ENCODE measurements at places on chromosomes 5 and 9. TPM values are rescaled to one million over a fixed set of nuclear protein-coding genes. Genes with fewer than 3 reads are reported as not detected.

The TRIM36 gene
- total RNA-seq = 69.1 TPM

The CARD9 gene
- 2.9 TPM for total RNA-seq

- H3K4me1 ChIP-seq = no peaks in the 10 kb centered on the region
- H3K27me3 ChIP-seq = no peaks in the 10 kb centered on the region
- no peak for DNase-seq
- no peak overlapping the region for H3K27ac ChIP-seq
- no peaks in the 10 kb centered on the region for H3K36me3 ChIP-seq
Observed at GRCh38 chr9:72635197-72635596, 113.8 kb downstream of the TMC1 start.

GRCh38 chr9:93110311-93110855, 14.4 kb downstream of the CARD19 start:
- H3K27ac ChIP-seq = no peak overlapping the region
- no peaks in the 10 kb centered on the region for H3K27me3 ChIP-seq
- H3K4me1 ChIP-seq = no peaks in the 10 kb centered on the region
- no peak overlapping the region for H3K4me3 ChIP-seq
- H3K36me3 ChIP-seq = no peaks in the 10 kb centered on the region
- DNase-seq = no peak

The MYORG gene
- total RNA-seq = 113 TPM

DNA sequence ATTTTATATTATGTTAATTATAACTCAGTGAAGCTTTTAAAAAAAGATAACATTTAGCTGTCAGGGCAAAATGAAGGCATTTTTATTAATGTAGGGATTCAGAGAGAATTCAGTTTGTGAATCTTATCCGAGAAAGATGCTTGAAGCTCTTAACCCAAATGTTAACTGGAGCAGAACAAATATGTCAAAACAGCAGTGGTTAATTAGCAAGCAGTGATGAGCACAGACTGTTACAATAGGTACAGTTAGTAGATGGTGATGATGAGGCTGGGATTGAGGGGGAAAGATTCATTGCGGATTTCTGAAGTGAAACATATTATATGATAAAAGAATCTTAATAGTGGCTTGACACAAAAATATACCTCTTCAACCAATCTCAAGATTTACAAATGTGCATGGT, 356.7 kb downstream of the DIRAS2 start:
- H3K27me3 ChIP-seq = no peaks in the 10 kb centered on the region
- H3K4me3 ChIP-seq = no peak overlapping the region
- no peak for DNase-seq

- H3K27ac ChIP-seq = no peak overlapping the region
- H3K4me1 ChIP-seq = no peaks in the 10 kb centered on the region
Observed at GRCh38 chr9:114290561-114290986, 32.3 kb upstream of the ORM1 start.

The FBXW5 gene
- 486 TPM for total RNA-seq

GRCh38 chr5:160492565-160492964, 70.9 kb downstream of the PTTG1 start:
- DNase-seq = no peak
- no peaks in the 10 kb centered on the region for H3K4me1 ChIP-seq
- no peak overlapping the region for H3K4me3 ChIP-seq
- H3K27ac ChIP-seq = no peak overlapping the region
- H3K27me3 ChIP-seq = no peaks in the 10 kb centered on the region

The C9 gene
- total RNA-seq = not detected

DNA sequence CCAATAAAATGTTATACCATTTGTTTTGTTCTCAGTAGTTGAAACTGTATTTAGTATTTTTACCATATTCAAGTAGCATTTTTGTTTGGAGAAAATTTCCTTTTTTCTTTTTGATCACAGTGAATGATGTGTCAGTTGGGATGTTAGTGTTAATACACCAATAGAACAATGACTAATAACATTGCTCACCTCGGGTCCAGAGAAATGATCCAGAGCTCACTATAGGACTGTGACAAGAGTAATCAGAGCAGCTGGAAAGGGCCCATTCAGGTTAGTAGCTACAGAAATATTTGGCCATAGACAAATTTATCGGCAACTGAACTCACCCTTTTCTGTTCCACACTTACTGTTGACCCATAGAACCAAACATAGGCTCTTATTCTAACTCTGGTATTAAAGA, 989.2 kb downstream of the TLE4 start:
- H3K27ac ChIP-seq = no peak overlapping the region
- no peaks in the 10 kb centered on the region for H3K27me3 ChIP-seq
- no peak for DNase-seq
- H3K4me1 ChIP-seq = no peaks in the 10 kb centered on the region

GRCh38 chr9:101132801-101133200, 104.3 kb downstream of the PLPPR1 start:
- H3K27ac ChIP-seq = no peak overlapping the region
- H3K4me1 ChIP-seq = no peaks in the 10 kb centered on the region
- no peaks in the 10 kb centered on the region for H3K36me3 ChIP-seq

- H3K4me3 ChIP-seq = no peak overlapping the region
- no peaks in the 10 kb centered on the region for H3K36me3 ChIP-seq
- H3K27me3 ChIP-seq = no peaks in the 10 kb centered on the region
- no peak for DNase-seq
- H3K4me1 ChIP-seq = peaks cover 3% of the 10 kb centered on the region
Observed at GRCh38 chr9:20903212-20903611, 128.2 kb downstream of the HACD4 start.

DNA sequence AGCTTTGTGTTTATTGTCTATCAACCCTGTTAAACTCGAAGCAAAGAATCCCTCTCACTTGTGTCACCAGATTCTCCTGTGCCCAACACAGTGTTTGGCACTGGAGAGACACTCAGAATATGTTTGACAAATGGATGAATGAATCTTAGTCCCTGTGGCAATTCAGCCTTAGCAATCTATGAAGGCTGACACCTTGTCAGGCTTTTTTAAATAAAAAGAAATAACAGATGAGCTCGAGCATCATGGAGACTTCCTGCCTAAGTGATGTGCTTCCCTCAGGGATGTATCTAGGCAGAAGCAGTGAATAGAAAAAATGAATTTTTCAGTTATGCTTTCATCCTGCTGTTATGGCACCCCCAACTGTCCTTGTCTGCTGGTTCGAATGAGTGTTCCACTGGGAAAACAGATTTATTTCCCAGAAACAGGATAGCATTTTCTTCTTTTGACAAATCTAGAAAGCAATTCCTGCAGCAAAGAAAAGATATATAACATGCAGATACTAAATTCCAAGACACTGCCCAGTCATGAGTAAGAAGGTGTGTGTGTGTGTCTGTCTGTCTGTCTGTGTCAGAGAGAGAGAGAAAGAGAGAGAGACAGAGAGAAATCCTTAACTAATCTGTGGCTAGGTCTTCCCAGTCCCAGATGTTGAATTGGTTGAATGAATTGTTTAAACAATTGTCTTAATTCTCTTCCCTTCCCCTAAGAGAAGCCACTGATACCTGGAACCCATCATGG, 16.7 kb downstream of the MAMDC2 start:
- no peaks in the 10 kb centered on the region for H3K36me3 ChIP-seq
- no peak overlapping the region for H3K4me3 ChIP-seq
- H3K27me3 ChIP-seq = no peaks in the 10 kb centered on the region
- H3K4me1 ChIP-seq = peaks cover 14% of the 10 kb centered on the region
- no peak for DNase-seq

DNA sequence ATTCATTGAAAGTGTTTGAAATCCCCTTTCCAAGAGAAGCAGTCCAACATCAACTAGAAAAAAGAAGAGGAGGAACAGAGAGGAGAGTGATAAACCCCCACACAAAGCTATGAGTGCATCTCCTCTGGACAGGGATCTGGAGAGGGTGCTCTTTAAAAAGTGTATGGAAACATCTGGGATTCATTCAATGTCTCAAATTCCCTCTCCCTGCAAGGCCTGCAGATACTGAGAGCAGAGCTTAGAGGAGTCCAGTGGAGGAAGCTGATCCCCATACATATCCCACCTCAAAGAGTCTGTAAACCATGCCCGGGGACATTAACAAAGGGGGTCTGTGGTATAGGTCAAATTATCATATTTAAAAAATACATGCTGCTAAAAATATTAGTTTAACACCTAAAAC, 2.2 kb downstream of the SPOCK1 start:
- no peak for DNase-seq
- H3K4me1 ChIP-seq = peaks cover 5% of the 10 kb centered on the region
- peaks cover 33% of the 10 kb centered on the region for H3K27me3 ChIP-seq

GRCh38 chr9:137851516-137852267, 25.9 kb upstream of the CACNA1B start:
- H3K4me1 ChIP-seq = no peaks in the 10 kb centered on the region
- no peaks in the 10 kb centered on the region for H3K27me3 ChIP-seq
- H3K27ac ChIP-seq = no peak overlapping the region
- DNase-seq = no peak
- H3K4me3 ChIP-seq = no peak overlapping the region

DNA sequence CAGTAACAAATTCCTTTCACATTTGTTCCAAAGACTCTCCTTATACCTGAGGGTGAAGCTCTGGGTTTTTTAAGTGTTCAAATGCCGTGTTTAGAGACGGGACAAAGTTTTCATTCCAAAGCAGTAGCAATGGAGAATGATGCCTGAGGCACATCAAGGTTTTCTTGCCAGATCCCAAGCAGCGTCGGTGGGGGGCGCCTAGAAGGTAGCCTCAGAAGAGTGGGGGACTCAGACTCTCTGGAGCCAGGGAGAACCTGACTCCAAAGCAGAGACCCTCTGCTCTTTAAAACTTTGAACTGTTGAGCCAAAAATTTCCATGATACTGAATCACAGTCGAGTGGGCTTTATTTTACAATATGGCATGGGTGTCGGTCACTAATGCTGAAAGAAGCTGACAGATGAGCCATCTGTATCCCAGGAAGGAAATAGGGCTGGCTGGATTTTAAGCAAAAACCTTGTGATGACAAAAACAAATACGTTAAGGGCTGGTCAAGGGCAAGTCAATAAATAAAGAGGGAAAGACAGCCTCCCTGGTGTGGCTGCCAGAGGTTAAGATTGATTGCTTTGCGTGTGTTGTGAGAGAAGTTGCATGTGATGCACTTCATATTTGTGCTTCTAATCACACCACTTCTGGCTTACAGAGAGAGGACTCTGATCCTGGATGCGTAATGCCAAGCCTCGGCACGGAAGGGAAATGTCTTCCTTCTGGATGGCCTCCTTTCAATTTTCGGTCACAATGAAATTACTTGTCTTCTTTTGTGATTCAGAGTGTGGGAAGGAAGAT, 161.1 kb upstream of the EFNA5 start:
- H3K27me3 ChIP-seq = no peaks in the 10 kb centered on the region
- no peak for DNase-seq
- H3K4me3 ChIP-seq = no peak overlapping the region
- no peak overlapping the region for H3K27ac ChIP-seq

GRCh38 chr5:40958811-40959210, 49.5 kb downstream of the C7 start:
- H3K27me3 ChIP-seq = no peaks in the 10 kb centered on the region
- H3K4me1 ChIP-seq = no peaks in the 10 kb centered on the region
- H3K36me3 ChIP-seq = no peaks in the 10 kb centered on the region
- DNase-seq = no peak
- no peak overlapping the region for H3K27ac ChIP-seq
- H3K4me3 ChIP-seq = no peak overlapping the region

The CRHBP gene
- not detected for total RNA-seq

DNA sequence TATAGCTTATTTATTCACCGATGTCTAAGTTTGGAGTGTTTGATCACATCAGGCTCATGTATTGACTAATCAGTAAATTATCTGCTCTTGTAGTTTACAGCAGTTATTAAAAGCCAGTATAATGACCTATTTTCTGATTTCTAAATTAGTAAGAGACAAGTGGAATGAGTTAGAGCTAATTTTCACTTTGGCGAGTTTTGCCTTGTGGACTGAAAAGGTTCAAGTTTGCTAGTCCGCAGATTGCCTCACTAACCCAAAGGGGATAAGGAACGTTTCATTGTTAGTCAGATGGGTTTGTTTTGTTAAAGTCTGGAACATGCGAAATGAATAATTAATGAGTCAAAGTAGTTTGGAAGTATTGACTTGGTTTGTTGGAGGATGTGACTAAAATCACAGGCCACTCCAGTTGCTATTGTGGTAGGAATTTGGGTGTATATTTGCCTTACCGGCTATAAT, 40.1 kb downstream of the SMARCA2 start:
- no peaks in the 10 kb centered on the region for H3K27me3 ChIP-seq
- H3K4me3 ChIP-seq = no peak overlapping the region
- peaks cover 29% of the 10 kb centered on the region for H3K36me3 ChIP-seq
- peaks cover 19% of the 10 kb centered on the region for H3K4me1 ChIP-seq
- DNase-seq = no peak
- no peak overlapping the region for H3K27ac ChIP-seq

The PCDHGA4 gene
- total RNA-seq = 18.0 TPM

- H3K4me1 ChIP-seq = no peaks in the 10 kb centered on the region
- DNase-seq = no peak
- no peak overlapping the region for H3K27ac ChIP-seq
- H3K4me3 ChIP-seq = no peak overlapping the region
- H3K27me3 ChIP-seq = no peaks in the 10 kb centered on the region
- H3K36me3 ChIP-seq = peaks cover 21% of the 10 kb centered on the region
Observed at GRCh38 chr9:114027863-114028465, 50.1 kb downstream of the AMBP start.

The FBP2 gene
- not detected for total RNA-seq

- no peaks in the 10 kb centered on the region for H3K27me3 ChIP-seq
- H3K36me3 ChIP-seq = no peaks in the 10 kb centered on the region
- H3K4me3 ChIP-seq = no peak overlapping the region
- H3K4me1 ChIP-seq = peaks cover 20% of the 10 kb centered on the region
- DNase-seq = no peak
- H3K27ac ChIP-seq = no peak overlapping the region
Observed at GRCh38 chr9:137123468-137123837, 8.9 kb upstream of the DPP7 start.

- no peaks in the 10 kb centered on the region for H3K36me3 ChIP-seq
- no peaks in the 10 kb centered on the region for H3K27me3 ChIP-seq
- no peak for DNase-seq
- no peak overlapping the region for H3K27ac ChIP-seq
- H3K4me1 ChIP-seq = peaks cover 12% of the 10 kb centered on the region
Observed at GRCh38 chr5:148085977-148086705, 22.4 kb downstream of the SPINK5 start.

The WDR38 gene
- not detected for total RNA-seq

DNA sequence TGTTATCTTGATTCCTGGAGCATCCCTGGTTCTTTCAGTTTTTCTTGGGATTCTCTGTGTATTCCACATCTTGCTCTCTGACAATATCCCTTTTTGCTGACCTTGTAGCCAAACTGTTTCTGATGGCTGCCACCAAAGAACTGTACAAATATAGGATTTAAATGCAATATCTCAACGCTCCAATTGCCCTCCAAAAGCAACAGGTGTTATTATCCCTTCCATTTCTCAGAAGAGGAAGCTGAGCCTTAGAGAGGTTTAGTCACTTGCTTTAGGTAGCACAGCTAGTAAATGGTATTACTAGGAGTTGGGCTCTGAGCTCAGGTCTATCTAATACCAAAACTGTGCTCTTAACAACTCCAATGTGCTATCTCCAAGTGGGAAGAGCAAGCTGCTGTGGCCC, 24.2 kb upstream of the HAND1 start:
- H3K4me3 ChIP-seq = no peak overlapping the region
- no peak overlapping the region for H3K27ac ChIP-seq
- H3K4me1 ChIP-seq = no peaks in the 10 kb centered on the region
- DNase-seq = no peak
- H3K27me3 ChIP-seq = peaks cover 3% of the 10 kb centered on the region

Data from transverse colon (tissue), 4 donors.